ENCODE measurements at places on chromosomes 11 and 22.

- no peak for DNase-seq
Measured at GRCh38 chr22:44393066-44393465, 80.3 kb upstream of the SHISAL1 start.

- no peak for DNase-seq
Measured at GRCh38 chr11:95451682-95452081, 220.7 kb upstream of the SESN3 start.

DNA sequence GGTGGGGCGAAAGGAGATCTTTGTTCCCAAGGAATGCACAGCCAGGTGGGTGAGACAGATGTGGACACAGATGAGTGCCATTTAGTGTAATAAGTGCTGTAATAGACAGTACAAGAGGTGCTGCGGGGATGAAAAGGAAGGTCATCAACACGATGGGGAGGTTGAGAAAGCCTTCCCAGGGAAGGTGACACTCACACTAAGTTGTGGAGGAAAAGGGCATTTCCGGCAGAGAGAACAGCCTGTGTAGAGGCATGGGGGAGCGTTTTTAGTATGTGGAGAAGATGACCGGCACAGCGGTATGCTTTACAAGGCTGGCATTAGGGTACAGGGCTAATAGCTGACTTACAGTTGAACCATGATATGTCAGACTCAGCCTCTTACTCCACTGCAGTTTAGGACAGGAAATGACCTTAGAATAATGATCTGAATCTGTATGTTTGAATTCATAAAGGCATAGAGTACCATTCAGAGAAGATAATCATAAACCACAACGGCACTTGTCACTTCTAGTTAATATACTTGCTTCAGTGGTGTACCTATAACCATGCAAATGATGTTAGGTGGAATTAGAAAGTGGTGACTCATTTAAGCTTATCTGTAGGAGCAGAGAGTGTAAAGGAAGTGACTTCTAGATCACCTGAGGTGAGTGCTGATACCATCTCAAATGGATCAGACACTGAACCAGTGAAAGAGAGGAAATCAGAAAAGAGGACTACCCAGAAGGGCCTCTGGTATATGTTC, 60.6 kb downstream of the FAM83F start:
- DNase-seq, result no peak

- no peak for DNase-seq
Measured at GRCh38 chr22:45055936-45056335, 46.1 kb upstream of the PHF21B start.

DNA sequence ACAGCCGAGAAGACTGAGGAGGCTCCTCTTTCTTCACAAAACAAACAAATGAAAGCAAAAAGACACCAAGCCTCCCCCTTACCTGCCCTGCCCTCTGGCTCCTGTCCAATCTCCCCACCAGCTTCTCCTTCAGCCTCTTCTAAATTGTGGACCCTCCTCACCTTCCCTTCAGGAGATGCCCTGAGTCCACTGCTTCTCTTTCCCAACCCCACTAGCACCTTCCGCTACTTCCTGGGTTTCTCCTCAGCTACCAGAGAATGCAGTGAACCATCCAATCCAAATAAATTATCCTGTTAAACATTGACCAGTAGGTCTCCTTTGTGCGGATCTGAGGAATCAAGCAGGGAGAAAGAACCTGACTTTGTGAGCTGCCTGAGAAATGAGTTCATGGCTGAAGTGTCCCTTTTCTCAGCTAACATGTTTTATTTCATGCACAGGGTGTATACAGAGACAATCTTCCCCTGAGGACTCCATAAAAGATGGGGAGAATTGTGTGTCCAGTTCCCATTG, 63.2 kb upstream of the VPREB1 start:
- no peak for DNase-seq

GRCh38 chr11:120229451-120230424, 10.2 kb upstream of the POU2F3 start:
- no peak for DNase-seq

- no peak for DNase-seq
Measured at GRCh38 chr11:120786206-120786735, 237.6 kb upstream of the TBCEL start.

- DNase-seq, result no peak
Measured at GRCh38 chr11:13717331-13717730, 48.9 kb downstream of the FAR1 start.

GRCh38 chr22:32815943-32816342, 14.4 kb downstream of the TIMP3 start:
- DNase-seq, result no peak

DNA sequence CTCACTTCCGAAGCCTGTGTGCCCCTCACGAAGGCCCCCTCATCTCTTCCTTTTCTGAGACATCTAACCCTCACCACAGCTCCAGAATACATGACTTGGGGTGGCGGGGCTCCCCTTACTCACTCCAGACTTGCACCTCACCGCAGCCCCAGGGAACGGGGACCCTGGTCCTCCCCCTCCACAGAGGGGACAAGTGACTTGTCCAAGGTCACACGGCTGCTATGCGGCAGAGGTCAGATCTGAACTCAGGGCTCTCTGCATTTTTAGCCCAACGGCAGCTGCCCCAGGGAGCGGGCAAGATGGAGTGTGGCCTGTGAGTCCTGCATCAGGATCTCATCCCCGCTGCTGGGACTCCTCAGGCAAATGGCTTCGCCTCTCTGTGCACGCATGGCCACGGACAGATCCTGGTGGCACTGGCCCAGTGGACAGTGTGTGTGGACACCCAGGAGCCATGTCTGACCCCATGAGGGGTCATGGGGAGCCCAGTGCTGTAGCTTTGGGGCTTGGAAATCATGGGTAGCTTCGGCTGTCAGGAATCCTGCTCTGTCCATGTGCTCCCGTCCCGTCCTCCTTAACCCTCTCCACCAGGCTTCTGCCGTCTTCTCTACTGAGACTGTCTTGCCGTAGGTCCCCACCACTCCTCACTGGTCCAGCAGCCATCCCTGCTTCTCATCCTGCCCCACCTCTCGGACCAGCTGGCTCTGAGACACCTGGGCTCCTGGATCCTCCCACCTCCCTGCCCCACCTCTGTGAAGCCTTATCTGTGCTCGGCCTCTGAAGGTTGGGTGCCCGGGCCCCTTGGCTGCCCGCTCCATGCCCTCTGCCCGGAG, 48.0 kb upstream of the CARS1 start:
- no peak for DNase-seq

GRCh38 chr22:37242395-37242918, 1.6 kb downstream of the RAC2 start:
- DNase-seq, result peak; percentile 80

GRCh38 chr11:131614631-131615030, 244.2 kb downstream of the NTM start:
- no peak for DNase-seq

GRCh38 chr11:9014826-9015225, 11.0 kb upstream of the NRIP3 start:
- no peak for DNase-seq

GRCh38 chr11:84437071-84437980, 1151.2 kb upstream of the CCDC90B start:
- DNase-seq, result no peak

- no peak for DNase-seq
Measured at GRCh38 chr22:22449819-22450218, 58.7 kb downstream of the ZNF280B start.

GRCh38 chr11:95132956-95133355, 43.3 kb downstream of the ENDOD1 start:
- no peak for DNase-seq

DNA sequence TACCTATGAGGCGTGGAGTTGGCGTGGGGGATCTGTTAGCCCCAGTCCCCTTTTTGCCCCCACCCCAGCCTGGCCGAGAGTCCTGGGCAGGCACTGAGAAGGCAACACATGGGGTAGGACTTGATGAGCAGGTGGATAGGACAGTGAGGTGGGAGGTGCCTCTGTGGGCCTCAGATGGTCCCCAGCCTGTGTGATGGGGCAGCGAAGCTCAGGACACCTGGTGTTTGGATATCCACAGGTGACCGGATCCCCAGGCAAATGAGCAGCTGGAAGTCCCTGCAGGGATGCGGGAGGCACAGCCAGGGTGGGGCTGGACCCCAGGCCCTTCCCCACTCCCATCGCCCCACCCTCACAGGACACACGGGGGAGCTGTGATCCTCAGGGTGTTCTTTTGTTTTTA, 9.7 kb downstream of the FBLN1 start:
- DNase-seq, result no peak

- DNase-seq, result no peak
Measured at GRCh38 chr11:59145534-59145933, 2.9 kb downstream of the FAM111A start.

DNA sequence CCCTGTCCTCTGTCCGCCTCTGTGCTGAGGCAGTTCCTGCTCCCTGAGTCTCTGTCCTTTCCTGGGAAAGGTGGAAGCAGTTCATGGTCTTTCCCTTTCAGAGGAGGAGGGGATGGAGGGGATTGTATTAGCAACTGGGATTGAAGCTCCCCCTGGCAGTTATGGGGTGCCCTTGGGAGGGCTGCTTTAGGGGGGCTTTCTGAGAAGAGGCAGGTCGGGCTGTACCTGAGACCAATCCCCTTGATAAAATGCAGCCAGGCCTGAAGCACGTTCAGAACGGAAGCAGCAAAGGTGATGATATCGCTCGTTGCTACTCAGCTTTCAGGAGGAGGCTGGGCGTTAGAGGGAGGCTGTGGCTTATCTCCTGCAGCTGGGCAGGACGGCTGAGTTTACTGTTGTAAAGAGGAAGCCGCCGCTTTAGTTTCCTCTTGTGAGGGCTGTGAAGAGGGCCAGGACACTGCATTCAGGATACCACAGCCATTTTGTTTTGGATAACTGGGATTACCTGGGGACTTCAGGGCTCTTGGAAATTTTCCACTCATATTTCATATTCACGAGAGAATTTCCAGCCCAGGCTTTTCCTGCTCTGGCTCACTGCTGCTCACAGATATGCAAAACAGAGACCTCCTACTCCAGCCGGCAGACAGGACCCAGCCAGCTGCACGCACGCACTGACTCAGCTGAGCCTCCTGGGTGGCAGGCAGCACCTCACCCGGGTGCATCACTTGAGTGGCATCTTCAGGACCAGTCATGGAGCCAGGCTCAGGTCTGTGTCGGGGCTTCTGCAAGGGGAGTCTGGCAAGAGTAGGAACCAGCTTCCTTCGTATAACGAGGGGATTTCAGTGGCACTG, 798 bp downstream of the AMPD3 start:
- peak; percentile 47 for DNase-seq

DNA sequence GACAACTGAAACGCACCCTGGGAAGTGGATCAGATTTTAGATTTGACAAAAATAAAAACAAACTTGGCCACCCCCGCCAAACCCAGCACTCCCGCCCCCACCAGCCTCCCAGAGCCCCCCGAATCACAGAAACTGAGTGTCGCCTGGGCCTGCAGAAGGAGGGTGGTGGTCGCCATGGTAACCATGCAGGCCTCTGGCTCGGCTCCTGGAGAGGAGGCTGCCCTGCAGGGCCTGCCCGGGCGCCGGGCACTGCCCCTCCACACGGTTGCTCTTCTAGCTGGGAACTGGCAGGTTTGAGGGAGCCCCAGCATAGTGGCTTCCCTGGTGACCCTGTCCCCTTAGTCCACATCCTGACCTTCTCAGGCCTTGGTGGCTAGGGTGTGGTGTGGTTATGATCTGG, 19.3 kb downstream of the CACNA1I start:
- DNase-seq, result no peak

- DNase-seq, result no peak
Measured at GRCh38 chr11:11992257-11993212, 15.9 kb downstream of the DKK3 start.

- DNase-seq, result no peak
Measured at GRCh38 chr11:64268893-64269539, 15.4 kb downstream of the BAD start.

GRCh38 chr22:22745225-22746060, 101.0 kb downstream of the GGTLC2 start:
- DNase-seq, result peak; percentile 20

DNA sequence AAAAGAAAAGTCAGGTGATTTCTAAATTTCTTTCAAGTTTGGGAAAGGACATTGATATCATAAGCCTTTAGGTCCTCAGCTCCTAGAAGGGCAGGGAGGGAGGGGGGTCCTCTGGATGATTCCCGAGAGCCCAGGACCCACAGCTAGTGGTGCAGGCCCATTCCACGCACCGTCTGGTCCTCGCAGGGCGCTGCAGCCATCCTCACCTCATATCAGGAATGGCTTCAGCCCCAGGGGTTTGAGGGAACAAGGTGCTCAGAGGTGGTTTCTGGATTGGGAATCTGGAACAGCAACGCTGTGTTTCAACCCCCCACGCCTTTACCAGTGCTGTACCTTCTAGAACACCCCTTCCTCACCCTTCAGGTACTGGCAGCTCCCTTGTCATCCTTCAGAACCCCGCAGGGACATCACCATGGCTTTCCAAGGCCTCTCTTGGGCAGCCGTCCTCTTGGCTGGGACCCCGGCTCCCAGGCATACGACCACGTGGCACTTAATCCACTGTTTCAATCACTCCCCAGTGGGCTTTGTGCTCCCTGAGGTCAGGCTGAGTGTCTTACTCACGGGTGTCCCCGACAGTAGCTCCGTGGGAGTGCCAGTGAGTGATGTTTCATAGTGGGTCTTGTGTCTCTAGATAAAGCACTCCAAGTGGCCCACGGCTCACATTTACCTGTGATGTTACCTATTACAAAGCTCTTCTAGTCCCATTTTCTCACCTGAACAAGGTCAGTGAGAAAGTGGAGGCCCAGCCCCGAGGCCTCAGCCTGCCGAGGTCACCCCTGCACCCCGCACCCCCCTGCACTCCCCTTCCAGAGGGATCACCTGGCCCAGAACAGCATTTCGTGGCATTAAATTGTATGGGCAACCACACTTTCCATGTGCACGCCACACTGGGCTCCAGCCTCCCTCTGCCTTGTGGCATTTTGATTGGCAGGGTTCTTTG, 93.9 kb downstream of the MORC2 start:
- no peak for DNase-seq

- DNase-seq, result no peak
Measured at GRCh38 chr11:9130297-9130696, 38.9 kb upstream of the SCUBE2 start.

DNA sequence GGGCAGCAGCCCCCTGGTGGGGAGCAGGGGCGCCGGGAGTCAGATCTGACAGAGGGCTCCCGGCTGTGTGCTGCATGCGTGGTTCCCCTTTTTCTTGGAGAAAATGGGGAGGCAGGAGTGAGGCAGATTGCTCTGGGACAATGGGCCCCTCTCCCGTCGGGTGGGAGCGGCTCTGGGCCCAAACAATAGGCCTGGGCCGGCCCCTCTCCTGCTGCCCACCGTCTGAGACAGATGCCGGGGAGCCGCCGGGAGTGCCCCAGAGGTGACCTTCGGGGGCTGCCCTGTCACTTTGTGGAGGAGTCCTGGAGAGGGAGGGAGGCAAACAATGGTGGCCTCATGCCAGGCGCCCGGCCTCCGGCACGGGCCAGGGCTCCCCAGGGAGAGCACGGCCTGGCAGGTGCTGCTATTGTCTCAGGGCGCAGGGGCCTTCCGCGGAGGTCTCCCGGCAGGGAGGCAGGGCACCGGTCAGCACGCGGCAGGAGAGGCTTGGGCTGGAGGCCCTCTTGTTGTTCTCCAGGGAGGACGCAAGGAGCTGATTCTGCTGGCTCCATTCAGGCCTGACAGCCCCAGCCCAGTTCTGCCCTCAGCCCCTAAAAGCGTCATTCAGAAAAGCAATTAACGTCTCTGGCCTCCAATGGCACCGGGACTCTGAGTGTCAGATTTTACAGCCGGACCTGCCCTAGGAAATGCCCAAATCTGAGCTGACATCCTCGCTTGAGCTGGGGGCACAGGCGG, 44.8 kb downstream of the SMIM38 start:
- no peak for DNase-seq
